Stimulated activated CD8-positive, alpha-beta memory T cell treated with anti-CD3 and anti-CD28 coated beads, Interleukin-15, amount 100 ng/mL, for 24 hours (primary cell): ENCODE measurements at places on chromosomes 7 and 10.

DNA sequence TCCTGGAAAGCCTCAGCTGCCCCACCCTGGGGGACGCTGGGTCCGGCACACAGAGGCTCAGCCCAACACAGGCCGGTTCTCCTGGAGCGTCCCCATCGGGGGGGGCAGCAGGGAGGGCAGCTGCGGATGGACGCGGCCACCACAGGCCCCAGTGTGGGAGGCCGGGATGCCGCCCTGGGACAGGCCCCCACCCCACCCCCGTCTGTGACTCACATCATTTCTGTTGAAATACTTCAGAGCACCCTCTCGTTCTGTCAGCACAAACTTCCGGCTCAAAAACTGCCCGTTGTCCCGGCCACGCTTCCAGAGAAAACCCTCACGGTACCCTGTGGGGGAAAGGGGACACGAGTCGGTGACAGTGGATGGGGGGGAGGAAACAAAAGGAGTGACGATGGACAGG is 28.5 kb downstream of the GET4 start:
- DNase-seq, result no peak

DNA sequence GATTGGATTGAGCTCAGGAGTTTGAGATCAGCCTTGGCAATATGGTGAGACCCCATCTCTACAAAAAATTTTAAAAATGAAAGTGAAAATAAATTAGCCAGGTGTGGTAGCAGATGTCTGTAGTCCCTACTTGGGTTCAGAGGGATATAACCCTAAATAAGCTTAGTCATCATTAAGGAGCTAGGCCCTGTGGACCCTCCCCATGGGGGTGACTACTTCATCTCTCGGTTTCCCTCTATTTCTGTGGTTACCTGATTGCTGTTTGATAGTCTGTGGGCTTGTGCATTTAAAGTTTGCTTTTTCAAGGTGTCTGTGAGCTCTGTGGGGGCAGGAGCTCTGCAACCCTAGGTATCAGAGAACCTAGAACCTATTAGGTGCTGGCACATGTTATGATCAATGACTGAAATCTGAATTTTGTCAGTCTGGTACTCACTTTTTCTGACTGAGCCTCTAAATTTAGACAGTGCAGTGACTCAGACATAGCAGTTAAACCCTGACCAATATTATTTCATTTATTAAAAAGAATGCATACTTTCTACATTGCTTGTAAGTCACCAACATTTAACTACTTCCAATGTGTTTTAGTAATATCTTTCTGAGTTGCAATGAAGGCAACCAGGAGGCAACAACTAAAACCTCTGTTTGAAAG is 8.1 kb upstream of the CUZD1 start:
- DNase-seq, result no peak

GRCh38 chr7:105014693-105015389 is 836 bp downstream of the KMT2E start:
- DNase-seq, result no peak

DNA sequence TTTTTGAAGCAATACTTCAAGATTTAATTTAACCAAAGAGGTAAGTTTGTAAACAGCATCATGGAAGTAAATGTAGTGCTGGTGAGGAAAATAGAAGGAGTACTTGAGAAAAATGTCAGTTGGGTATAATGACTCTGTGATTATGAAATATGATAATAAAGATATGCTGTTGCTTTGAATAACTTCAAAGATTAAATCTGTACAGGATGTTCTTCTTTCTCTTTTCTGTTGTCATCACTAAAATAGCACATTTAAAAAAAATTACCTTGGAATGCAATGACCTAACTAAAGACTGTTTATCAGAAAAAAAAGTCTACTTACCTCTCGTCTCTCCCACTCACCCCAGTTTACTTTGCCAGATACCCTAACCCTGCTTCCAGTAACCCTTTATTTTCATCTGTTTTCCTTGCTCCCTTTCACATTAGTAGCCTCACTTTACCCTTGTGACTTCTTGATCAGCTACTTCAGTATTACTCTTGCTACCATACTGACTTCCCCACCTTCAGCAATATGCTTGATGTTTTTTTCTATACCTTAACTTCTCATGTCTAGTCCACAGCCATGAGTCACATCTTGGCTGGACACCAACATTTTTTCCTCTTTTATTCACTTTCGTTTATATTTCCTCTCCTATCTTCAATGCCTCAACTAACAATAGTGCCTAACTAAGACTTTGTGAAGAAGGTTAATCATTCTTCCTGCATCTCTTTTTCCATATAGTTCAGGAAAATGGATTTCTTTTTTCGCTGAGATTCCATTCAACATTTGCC is 29.7 kb upstream of the TAS2R16 start:
- DNase-seq, result no peak

DNA sequence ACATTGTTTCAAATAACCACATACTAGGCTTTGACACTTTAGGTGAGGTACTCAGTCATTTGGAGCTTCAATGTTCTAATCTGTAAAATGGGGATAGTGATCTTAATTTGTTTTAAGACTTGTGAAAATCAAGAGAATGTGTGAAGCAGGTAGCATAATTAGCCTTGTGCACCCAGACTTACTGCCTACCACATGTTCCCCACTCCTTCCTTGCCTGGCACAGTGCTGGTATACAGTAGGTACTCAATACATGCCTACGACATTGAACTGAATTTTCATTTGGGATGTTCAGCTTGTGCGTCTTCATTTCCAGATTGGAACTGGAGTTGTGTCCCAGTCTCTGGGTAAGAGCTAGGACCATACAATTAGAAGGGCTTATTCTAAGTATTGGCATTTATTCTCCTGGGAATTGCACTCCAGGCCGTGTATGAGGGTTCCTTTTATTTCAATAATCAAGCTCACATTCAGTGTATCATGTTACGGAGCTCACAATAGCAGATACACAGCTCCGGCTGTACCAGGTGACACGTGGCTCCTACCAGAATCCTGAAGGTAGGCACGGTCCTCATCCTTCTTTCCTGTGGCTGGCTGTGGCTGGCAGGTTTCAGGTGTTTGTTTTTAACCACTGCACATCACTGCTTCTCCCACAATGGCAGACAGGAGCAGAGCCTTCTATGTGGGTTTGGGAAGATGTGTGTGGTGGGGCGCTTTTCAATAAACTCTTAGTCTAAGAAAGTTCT is 109.4 kb upstream of the PDCD4 start:
- no peak for DNase-seq

DNA sequence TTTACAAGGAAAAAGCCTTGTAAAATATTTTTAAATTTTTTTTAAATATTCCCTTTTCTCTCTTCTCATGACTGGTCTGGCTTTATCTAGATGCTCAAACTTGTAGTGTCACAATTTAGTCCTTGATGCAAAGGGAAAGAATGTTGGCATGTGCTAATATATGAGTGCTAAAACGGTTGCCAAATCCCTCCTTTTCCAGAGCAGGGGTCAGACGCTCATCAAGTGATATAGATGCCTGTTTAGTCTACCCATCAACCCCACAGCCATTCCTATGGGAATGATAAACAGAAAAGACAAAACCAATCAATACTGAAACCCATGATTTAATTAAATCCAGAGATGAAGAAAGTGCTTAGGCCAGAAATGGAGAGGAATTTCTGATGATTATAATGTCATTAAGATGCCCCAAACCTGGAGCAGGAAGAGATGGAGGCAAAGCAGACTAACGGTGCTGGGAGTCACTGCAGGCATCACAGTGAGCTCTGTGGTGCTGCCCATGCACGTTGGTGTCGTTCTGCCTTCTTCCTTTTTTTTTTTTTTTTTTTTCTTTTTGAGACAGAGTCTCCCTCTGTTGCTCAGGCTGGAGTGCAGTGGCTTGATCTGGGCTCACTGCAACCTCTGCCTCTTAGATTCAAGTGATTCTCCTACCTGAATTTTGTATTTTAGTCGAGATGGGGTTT is 210.1 kb upstream of the STK17A start:
- no peak for DNase-seq
